ENCODE measurements at places on chromosomes 4 and X.

DNA sequence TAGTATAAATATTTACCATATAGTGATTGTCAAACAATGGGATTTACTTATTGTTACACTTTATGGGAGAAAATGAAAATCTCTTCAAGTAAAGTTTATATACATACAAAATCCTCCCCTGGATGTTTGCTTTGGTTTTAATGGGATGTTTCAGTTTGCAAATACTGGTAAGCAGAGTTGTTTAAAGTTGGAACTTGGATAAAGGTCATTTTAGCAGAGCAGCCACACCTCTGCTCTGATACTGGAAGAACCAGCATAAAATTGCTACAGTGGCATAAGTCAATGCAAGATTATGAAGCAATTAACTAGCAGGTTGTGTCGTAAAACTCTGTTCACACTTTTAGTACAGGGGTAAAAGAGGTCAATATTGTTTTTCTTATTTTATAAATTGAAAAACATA, 101.2 kb downstream of the TRAPPC11 start:
- DNase-seq: no peak

DNA sequence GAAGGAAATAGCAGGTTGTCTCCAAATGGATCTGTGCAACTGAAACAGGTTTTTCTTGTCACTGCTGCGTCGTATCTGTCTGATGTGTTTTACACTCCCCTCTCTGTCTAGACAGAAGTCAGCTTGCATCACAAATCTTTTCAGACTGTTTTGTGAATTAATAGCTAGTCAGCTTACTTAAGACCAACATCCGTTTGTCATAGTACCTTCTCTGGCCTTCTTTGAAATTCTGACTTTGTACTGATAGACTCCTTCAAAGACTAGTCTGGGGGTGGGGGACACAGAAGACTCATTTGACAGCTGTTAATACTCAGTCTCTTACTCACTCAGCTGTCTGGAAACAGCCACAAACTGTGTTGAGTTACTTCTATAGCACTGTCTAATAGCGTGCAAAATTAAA, 197.8 kb downstream of the PALLD start:
- DNase-seq: no peak

- no peak for DNase-seq
These were observed 29.3 kb upstream of the GPR101 start for GRCh38 chrX:137062915-137063617.

GRCh38 chrX:10612215-10612614, 8.2 kb downstream of the MID1 start:
- DNase-seq: no peak

- no peak for DNase-seq
These were observed 87.2 kb downstream of the AREG start for GRCh38 chr4:74531963-74532794.

GRCh38 chrX:132443196-132444135, 45.4 kb downstream of the MBNL3 start:
- no peak for DNase-seq

GRCh38 chrX:21799767-21800166, 39.6 kb upstream of the MBTPS2 start:
- no peak for DNase-seq

- DNase-seq: no peak
These were observed 42.6 kb downstream of the ADGRA3 start for GRCh38 chr4:22473268-22473667.

- DNase-seq: no peak
These were observed 60.5 kb downstream of the CPE start for GRCh38 chr4:165439344-165439743.

DNA sequence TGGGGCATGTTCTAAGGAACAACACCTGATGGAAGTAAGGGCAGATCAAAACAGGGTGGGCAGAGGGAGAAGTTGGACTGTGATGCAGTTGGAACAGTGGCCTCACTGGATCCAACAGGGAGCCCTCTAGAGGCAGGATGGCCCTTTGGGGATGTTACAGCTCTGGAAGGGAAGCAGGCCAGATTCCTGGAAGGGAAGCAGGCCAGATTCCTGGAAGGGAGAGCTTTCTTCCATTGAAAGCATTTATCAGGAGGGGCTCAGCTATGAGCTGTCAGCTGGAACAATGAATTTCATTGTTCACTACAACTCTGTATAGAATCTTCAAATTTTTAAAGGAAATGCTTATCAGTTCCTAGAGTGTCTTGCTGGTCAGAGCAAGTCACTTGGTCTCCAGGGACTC, 17.7 kb downstream of the IL15 start:
- DNase-seq: peak; percentile 5

DNA sequence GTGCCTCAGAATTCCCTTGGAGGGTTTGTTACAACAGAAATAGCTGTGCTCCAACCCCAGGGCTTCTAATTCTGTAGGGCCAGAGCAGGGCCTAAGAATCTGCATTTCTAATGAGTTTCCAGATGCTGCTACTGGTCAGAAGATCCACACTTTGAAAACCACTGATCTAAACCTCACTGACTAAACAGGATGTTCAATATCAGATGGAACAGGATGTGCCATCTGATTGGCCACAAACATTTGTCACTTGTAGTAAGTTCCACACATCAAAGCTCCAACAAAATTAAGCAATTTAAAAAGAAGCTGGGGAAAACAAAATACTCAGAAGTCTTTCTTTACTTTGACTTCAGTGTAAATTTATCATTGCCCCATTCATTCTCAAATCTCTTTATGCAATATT, 14.3 kb downstream of the CASK start:
- DNase-seq: no peak

- no peak for DNase-seq
These were observed 50.6 kb downstream of the PCDH7 start for GRCh38 chr4:30770812-30771211.

- DNase-seq: no peak
These were observed 66.9 kb downstream of the TAB3 start for GRCh38 chrX:30822068-30822681.

DNA sequence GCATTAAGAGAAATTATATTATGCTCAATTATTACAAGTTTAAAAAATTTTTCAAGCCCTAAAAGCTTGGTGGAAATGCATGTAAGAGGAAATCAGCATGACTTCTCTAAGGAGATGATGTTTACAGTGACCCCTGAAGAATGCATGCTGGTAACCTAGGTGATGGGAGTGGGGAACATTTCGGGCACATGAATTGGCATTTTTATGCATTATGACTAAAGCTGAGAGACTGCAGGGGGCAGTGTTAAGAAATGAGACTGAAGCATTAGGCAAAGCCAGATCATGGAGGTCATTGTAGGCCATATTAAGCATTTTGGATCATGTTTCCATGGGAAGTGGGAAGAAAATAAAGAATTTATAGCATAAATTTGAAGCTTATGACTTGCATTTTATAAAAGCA, 421.3 kb downstream of the FAT4 start:
- no peak for DNase-seq

DNA sequence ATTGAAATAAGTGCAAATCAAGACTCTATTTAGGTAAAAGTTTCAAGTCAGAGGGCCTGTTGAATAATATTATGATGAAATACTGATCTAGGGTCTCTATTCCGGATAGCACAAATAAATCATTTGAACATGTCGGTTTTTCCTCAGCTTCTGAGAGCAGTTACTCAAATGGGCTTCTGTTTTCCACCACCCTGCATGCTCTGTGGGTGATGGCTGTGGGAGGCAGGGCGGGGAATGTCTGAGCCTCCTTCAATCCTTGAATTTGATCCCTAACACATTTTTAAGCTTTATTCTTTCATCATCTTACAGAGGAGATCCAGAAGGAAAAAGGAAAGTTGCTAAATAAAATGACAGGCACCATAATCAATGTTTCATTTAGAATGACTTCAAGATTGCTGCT, 8.5 kb downstream of the UNC5C start:
- DNase-seq: no peak

DNA sequence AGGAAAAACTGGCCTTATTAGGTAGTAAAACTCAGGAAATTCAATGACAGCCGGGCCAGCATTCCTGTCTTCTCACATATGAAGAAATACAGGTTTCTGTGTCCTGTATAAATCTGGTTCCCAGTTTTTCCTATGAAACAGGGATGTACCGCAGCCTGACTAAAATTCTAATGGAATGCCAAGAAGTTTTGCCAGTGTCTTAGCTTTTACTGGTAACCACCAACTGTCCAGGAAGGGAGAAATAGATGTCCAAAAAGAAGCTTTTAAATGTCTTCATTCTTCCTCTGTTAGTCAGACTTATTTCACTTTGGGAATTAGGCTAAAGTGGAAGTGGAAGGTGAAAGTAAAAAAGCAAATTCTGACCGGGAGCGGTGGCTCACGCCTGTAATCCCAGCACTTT, 108.0 kb upstream of the TBL1X start:
- DNase-seq: no peak

- no peak for DNase-seq
These were observed 223.2 kb upstream of the TEX13C start for GRCh38 chrX:125096469-125096868.

GRCh38 chrX:29297171-29297800, 710.0 kb downstream of the IL1RAPL1 start:
- DNase-seq: no peak

- no peak for DNase-seq
These were observed at the start of gene EMCN for GRCh38 chr4:100517864-100518341. TSS of gene EMCN (minus strand) at chr4:100518022. CDS start at chr4:100517914, 108 bp downstream.

DNA sequence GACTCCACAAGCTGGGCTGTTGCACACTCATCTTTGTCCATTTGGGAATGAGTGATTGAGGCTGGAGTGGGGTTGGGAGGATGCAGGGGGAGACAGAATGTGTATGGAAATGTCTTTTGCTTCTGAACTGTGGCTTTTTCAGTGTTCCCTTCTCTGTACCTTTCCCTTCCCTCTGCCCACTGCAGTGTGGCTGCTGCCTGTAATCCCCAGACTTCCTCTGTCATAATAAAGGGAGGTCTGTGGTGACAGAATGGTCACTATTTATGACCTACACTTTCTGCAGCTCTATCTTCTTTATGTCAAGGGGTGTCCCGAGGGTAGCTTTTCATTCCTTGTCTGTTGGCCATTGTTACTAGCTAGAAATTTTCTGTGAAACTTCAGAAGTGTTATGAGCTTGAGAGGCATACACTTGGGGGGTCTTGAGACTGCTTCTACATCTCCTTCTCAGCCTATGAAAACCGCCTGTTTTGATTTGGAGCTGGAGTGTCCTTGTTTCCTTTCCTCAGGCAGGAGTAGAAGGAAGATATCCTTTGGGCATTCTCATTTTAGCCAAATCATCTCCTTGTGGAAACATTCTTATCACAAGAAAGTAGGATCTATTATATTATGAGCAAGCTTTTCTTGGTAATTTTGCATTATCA, 63.0 kb downstream of the ANK2 start:
- DNase-seq: no peak

- no peak for DNase-seq
These were observed 5.6 kb upstream of the DLG3 start for GRCh38 chrX:70439016-70439415.
